ENCODE measurements at places on chromosomes 2 and 18.

GRCh38 chr2:31038385-31038784 lies 99.9 kb downstream of the GALNT14 start:
- no peak for DNase-seq

DNA sequence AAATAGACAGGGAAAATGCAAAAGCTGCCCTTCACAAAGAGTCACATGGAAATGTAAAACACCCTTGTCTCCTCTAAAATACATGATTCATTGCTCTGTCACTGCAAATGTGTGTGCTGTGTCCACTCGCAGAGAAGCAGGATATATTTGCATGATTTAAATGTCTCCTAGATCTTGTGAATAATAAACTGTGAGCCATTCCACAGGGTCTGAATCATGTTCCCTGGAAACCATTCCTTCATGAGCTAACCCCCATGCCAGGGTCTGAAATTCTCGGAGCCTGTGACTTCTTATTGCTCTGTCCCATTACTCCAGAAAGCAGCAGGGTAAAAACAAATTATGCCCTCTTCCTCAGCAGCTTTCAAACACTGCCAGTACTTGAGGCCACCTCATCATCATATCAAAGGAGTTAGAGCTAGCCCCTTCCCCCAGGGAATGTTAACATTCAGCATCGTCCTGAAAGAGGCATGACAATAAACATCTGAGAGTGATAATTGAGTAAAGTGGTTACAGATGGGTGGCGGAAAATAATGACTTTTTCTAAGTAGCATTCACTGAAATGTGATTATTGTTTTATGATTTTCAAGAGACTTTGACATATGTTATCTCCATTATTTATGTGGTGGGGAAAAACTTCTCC lies 11.7 kb upstream of the CNGA3 start:
- no peak for DNase-seq

DNA sequence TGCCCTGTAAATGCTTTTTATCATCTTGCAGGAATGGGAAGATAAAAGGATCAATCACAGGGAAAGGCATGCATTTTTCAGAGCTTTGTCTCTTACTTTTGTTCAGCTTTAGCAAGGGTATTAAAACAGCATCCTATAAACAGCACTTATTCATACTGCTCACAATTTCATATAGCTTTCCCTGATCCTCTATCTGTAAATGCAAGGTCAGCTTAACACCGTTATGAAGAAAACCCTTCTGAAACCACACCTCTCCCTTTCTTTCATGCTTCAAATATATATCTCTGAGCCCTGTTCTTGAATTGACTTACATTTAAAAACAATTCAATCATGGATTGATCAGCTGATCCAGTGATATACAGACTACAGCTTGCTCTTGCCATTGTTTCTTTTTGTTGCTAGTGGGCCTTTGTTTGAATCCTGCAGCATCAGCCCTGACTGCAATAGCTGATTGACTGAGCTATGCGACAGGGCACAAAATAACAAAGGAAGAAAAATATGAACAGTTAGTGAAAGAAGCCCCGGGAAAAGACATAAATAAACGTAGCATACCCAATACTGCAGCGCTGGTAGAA lies 795.5 kb upstream of the CDH2 start:
- no peak for DNase-seq

- DNase-seq: no peak
Measured at GRCh38 chr2:33272001-33272400, 204.4 kb upstream of the RASGRP3 start.

GRCh38 chr2:234256516-234256915 lies 206.0 kb downstream of the SPP2 start:
- no peak for DNase-seq

DNA sequence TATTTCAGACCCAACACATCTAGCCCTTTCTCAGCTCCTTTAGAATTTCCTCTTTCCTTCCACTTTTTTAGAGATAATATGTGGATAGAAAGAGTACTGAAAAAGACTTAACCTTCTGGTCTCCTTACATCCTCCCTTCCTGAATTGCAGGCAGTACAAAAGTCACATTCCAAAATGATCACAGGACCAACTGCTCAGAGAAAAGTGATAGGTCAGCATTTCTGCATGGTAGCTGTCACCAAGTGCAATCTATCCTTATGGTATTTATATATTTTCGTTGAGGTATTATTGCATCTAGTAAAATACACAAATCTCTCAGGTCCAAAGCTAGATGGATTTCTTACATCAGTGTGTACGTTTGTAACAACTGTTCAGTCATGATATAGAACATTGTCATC lies 427.5 kb downstream of the LPIN1 start:
- DNase-seq: no peak

DNA sequence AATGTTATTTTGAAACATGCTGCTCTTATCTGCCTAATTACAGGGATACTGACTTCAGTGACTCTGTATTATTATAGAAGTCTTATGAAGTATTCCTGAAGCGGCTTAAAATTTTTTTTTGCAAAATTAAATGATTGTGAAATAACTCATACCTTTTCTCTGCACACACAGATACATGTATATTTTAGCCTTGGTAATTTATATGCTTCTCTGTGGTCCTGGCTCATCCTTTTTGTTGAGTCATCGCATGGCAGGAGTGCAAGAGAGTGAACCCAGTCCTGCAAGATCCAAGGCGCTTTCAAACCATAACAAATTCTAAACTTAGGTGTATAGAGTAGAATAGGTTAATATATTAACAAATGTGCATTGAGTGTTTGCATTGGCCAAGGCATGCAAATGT lies 8.6 kb downstream of the CCNT2 start:
- DNase-seq: no peak

GRCh38 chr2:170719810-170720209 lies 4.7 kb downstream of the SP5 start:
- DNase-seq: no peak

GRCh38 chr2:39099870-39100728 lies 20.8 kb downstream of the SOS1 start:
- no peak for DNase-seq

GRCh38 chr2:228581731-228582130 lies 400.2 kb upstream of the SPHKAP start:
- DNase-seq: no peak

GRCh38 chr2:222372993-222373392 lies 51.4 kb upstream of the SGPP2 start:
- no peak for DNase-seq

DNA sequence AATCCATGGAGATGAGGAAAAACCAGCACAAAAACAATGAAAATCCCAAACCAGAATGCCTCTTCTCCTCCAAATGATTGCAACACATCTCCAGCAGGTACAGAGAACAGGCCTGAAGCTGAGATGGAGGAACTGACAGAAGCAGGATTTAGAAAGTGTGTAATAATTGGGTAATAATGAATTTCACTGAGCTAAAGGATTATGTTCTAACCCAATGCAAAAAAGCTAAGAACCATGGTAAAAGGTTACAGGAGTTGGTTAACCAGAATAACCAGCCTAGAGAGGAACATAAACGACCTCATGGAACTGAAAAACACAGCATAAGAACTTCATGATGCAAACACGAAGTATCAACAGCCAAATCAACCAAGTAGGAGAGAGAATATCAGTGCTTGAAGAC lies 13.7 kb upstream of the SERPINB11 start:
- no peak for DNase-seq

- no peak for DNase-seq
Measured at GRCh38 chr2:71608441-71608840, 155.1 kb downstream of the DYSF start.

- no peak for DNase-seq
Measured at GRCh38 chr18:64110692-64111480, 38.0 kb downstream of the LINC00305 start.

DNA sequence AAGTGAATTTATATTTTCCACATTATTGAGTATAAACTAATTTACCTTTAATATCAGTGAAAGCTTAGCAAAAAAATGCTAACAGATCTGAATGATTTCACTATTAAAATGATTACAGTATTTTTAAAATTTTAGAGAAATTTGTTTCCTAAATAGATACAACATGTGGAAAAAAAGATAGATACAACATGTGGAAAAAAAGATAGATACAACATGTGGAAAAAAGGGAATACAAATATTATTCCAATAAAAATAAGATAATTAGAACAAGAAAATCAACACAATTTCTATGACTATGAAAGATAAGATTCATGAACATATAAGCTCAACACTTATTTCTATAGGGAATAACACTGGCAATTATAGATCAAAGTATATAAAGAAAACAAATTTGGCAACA lies 865.9 kb upstream of the VRK2 start:
- DNase-seq: no peak

GRCh38 chr18:49744376-49745008 lies 68.8 kb downstream of the ACAA2 start:
- DNase-seq: no peak

DNA sequence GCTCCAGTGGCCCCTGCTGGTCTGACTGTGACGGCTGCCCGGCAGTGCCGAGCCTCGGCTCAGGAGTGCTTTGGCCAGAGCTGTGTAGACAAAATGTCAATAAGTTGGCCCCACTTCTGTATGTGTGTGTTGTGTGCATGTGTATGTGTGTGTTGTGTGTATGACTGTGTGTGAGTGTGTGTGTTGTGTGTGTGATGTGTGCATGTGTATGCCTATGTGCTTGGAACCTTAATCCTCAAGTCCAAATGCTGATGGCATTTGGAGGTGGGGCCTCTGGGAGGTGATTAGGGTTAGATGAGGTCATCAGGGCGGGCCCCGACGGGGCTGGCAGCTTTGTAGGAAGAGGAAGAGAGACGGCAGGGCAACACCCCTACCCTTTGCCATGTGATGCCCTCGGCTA lies 269.0 kb downstream of the DCDC2C start:
- no peak for DNase-seq

GRCh38 chr2:88481691-88482336 lies 29.3 kb upstream of the FOXI3 start:
- no peak for DNase-seq

- DNase-seq: no peak
Measured at GRCh38 chr18:42113529-42114191, 158.6 kb downstream of the PIK3C3 start.

GRCh38 chr2:120859814-120860578 lies 124.3 kb downstream of the GLI2 start:
- DNase-seq: no peak

GRCh38 chr18:8812631-8813030 lies 107.3 kb downstream of the MTCL1 start:
- no peak for DNase-seq

DNA sequence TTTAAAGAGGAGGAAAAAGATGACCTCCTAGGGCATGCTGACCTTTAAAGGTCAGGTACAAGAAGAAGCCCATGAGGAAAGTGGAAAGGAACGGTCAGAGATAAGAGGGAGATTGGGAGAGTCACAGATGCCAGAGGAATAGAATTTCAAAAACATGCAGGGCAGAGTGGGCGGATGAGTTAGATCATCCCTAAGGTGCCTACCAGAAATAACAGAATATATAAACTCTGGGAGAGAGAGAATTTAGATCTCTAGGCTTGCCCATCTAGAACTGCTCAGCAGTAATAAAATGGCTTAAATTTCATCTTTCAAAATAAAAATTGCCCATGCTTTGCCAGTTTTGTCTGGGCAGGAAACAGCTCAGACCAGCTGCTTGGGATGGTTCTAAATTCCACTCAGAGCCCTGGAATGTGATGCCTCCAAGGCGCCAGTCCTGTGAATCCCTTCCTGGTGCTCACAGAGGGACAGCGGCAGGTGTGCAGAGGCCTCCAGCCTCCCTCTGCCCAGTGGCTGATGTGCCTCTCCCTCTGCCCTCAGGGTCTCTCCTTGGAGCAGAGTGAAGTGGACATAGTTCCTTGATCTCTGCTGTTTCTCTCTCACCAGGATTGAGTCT lies 130.9 kb downstream of the ANTXR1 start:
- DNase-seq: no peak

DNA sequence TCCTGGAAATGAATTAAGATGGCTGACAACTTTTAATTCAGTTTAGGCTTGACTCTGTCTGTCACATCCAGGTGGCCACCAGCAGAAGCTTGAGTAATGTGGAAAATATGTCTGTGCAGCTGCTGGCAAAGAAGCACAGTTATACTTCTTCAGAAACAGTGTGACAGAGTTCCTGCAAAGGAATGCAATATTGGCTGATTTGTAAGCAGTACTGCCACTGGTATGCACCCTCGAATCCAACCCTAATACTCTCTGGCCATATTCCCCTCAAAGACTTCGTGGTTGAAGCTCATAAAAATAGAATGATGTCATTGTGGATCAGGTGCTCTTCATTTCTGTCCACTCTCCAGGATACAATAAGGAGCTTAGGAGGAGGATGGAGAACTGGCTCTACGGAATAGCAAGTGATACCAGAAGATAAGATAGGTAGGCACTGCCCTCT lies 86.2 kb downstream of the METTL8 start:
- no peak for DNase-seq

DNA sequence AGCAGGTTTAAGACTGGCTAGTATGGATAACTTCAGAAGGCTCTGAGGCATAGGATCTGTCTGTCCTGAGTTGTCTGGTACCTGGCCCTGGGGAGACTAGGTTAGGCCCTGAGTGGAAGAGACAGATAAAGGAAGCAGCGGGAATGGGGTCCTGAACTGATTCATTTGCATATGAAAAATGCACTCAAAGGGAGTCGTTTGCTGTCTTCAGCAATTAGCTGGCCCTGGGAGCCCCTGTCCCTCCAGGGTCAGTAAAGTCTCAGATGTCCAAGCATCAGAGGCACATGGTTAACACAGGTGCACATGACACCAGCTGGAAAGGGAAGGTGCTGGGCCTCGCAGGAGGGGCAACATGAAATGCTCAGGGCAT lies 172.4 kb downstream of the ACOXL start:
- no peak for DNase-seq

DNA sequence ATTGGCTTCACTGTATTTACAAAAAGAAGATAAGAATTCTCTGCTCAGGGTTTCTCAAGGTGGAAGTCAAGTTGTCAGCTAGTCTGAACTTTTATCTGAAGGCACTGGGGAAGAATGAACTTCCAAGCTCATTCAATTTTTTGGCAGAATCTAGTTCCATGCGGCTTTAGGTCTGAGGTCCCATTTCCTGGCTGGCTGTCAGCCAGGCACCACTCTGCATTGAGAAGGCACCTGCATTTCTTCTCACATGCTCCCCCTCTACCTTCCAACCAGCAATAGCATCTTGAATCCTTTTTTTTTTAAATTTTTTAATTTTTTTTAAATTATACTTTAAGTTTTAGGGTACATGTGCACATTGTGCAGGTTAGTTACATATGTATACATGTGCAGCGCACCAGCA lies 46.2 kb upstream of the RPE start:
- no peak for DNase-seq

DNA sequence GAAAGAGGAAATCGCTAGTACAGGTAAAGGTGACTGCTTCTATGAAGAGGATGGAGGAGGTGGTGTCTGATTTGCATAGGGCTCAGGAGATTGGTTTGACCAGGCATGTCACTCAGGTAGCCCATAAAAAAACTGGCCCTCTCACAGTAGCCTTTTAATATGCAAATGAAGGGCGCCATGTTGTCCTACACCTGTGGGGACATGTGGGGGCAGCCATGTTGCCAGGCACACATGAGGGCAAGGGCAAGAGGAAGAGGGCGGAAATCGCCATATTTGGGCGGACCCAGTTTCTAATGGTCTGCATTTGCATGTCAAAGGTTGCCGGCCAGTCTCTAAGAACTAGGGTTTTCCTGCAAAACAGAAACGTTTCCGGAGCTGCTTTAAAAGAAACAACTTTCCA lies 1330.6 kb downstream of the DSC3 start:
- no peak for DNase-seq
